ENCODE measurements at places on chromosomes 2 and 18.

DNA sequence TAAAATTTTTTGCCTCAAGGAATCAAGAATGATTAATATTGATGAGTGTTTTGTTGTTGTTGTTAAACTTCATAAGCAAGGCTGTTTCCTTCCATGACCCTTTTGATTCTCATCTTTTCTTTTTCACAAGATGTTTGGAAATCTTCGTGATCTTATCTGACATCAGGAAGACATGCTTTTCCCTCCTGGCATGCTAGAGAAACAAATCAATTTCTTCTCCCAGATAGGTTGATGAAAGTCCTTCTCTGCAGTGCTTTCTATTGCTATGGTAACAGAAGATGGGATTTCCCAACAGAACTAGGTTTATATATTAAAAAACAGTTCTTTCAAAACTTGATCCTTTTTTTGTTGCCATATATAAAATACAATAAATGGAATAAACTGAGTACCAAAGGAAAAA is 85.2 kb downstream of the EML6 start:
- H3K4me3 ChIP-seq, result no peak overlapping the region
- no peaks in the 10 kb centered on the region for H3K36me3 ChIP-seq
- H3K27ac ChIP-seq, result no peak overlapping the region
- no peaks in the 10 kb centered on the region for H3K4me1 ChIP-seq

DNA sequence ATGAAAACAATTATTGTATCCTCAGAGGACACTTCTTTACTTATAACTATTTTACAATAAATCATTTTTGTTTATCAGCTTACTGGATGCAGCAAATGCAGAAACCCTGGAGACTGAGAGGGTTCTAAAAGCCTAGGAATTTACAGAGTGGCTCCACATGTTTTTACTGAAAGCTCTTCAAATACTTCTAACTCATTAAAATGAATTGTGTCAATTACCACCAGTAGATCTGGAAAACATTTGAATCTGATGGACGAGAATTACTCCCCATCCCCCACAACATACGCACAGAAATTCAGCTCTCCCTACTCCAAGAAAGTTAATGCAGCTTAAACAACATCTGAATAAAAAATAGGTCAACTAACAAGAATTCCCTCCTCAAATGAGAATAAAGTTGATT is 319.8 kb upstream of the FIGN start:
- no peak overlapping the region for H3K4me3 ChIP-seq
- H3K36me3 ChIP-seq, result no peaks in the 10 kb centered on the region
- H3K27me3 ChIP-seq, result no peaks in the 10 kb centered on the region
- H3K4me1 ChIP-seq, result no peaks in the 10 kb centered on the region
- DNase-seq, result no peak

DNA sequence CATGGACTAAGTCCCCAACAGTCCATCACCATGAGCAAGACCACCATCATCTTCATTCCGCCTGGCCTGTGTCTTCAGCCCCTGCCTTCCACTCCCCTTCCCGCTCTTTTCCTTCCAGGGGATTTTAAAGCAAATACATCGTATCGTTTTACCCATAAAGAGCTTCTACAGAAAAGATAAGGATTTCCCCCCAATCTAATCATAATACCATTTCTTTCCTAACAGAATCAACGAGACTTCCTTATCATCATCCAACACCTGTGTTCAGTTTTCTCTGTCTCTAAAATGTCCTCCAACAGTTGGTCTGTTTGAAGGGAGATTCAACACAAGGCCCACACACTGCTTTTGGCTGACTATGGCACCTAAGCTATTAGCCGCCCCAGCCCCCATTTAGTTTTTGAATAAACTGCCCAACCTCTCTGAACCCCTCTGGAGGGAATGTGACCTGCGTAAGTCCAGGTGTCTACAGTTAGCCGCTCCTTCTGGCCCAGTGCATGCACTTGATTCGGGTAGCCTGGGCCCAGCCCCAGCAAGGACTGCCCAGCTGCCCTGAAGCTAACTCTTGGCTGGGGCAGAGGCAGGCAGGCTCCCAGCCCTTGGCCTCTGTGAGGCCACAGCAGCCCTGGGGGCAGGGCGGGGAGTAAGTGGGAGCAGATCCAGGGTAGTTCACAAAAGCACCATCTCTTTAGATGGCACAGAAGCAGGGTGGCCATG is 25.3 kb upstream of the SEMA4C start:
- no peak for DNase-seq
- no peak overlapping the region for H3K27ac ChIP-seq
- H3K4me1 ChIP-seq, result peaks cover 26% of the 10 kb centered on the region
- no peak overlapping the region for H3K4me3 ChIP-seq
- no peaks in the 10 kb centered on the region for H3K27me3 ChIP-seq

GRCh38 chr2:32360416-32360815 is 3.6 kb downstream of the BIRC6 start:
- no peak overlapping the region for H3K27ac ChIP-seq
- H3K4me3 ChIP-seq, result no peak overlapping the region
- H3K36me3 ChIP-seq, result no peaks in the 10 kb centered on the region
- no peaks in the 10 kb centered on the region for H3K27me3 ChIP-seq
- peaks cover 39% of the 10 kb centered on the region for H3K4me1 ChIP-seq

GRCh38 chr2:128628206-128628605 is 309.5 kb upstream of the HS6ST1 start:
- no peak overlapping the region for H3K27ac ChIP-seq
- no peaks in the 10 kb centered on the region for H3K27me3 ChIP-seq
- no peaks in the 10 kb centered on the region for H3K36me3 ChIP-seq
- peaks cover 14% of the 10 kb centered on the region for H3K4me1 ChIP-seq
- no peak overlapping the region for H3K4me3 ChIP-seq

DNA sequence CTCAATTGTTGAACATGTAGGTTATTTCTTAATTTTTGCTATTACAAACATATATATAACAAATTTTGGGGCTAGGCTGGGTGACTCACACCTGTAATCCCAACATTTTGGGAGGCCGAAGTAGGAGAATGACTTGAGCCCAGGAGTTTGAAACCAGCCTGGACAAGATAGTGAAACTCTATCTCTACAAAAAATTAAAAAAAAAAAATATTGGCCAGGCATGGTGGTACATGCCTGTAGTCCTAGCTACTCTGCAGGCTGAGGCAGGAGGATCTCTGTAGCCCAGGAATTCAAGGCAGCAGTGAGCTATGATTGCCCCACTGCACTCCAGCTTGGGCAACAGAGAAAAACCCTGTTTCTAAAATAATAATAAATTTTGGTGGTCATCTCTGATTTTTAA is 23.5 kb downstream of the SLC4A1AP start:
- H3K4me3 ChIP-seq, result no peak overlapping the region
- no peak overlapping the region for H3K27ac ChIP-seq
- H3K27me3 ChIP-seq, result no peaks in the 10 kb centered on the region
- H3K36me3 ChIP-seq, result peaks cover 66% of the 10 kb centered on the region

DNA sequence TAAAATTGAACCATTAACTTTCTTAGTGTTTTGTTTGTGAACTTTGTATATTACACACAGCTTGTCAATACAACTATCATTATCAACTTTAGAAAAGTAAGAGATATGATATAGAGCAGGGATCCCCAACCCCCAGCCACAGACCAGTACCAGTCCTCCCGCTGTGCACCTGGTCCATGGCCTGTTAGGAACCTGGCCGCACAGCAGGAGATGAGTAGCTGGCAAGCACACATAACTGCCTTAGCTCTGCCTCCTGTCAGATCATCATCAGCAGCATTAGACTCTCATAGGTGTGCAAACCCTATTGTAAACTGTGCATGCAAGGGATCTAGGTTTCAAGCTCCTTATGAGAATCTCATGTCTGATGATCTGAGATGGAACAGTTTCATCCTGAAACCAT is 491.0 kb upstream of the NXPH2 start:
- no peak overlapping the region for H3K4me3 ChIP-seq
- no peaks in the 10 kb centered on the region for H3K4me1 ChIP-seq
- H3K27ac ChIP-seq, result no peak overlapping the region
- H3K27me3 ChIP-seq, result no peaks in the 10 kb centered on the region

DNA sequence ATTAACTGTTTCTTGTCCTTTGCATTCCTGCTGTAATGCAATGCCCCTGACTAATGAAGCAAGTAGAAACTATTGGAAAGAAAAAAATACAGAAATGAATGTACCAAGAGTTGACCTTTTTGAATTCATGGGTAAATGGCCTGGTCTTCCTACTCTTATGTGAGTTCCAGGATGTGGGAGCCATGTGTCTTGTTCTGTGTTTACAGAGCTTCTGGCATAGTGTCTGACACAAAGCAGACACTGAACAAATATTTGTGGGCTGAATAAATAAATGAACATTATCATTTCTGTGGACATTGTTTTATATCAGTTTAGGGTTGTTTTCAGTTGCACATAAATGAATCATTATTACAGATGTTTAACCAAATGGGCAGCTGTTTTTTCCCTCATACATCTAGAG is 155.5 kb downstream of the CD8B2 start:
- DNase-seq, result no peak
- H3K4me1 ChIP-seq, result no peaks in the 10 kb centered on the region
- H3K4me3 ChIP-seq, result no peak overlapping the region
- no peak overlapping the region for H3K27ac ChIP-seq
- H3K27me3 ChIP-seq, result no peaks in the 10 kb centered on the region
- no peaks in the 10 kb centered on the region for H3K36me3 ChIP-seq

GRCh38 chr18:45845410-45845809 is 19.9 kb downstream of the SIGLEC15 start:
- no peak for DNase-seq
- H3K4me3 ChIP-seq, result no peak overlapping the region

DNA sequence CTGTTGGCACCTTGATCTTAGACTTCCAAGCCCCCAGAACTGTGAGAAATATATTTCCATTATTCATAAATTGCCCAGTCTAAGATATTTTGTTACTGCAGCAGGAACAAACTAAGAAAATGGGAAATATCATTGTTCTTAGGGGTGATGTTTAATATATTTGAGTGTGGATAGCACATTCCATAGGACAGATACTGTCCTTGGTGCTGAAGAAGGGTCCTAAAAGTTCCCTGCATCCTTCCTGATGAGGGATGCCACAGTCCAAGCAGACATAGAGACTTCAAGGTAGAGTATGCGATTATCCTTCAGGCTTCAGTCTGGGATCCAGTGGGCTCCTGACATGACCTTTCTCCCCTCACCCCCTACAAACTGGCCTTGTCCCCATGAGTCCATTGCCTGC is 689.0 kb downstream of the TDRD15 start:
- H3K36me3 ChIP-seq, result no peaks in the 10 kb centered on the region
- DNase-seq, result no peak
- no peaks in the 10 kb centered on the region for H3K4me1 ChIP-seq
- no peak overlapping the region for H3K27ac ChIP-seq
- H3K27me3 ChIP-seq, result no peaks in the 10 kb centered on the region
- H3K4me3 ChIP-seq, result no peak overlapping the region

GRCh38 chr2:200383380-200384110 is 77.1 kb downstream of the SPATS2L start:
- H3K36me3 ChIP-seq, result no peaks in the 10 kb centered on the region
- peak overlapping the region; percentile 36 for H3K27ac ChIP-seq
- no peaks in the 10 kb centered on the region for H3K27me3 ChIP-seq

DNA sequence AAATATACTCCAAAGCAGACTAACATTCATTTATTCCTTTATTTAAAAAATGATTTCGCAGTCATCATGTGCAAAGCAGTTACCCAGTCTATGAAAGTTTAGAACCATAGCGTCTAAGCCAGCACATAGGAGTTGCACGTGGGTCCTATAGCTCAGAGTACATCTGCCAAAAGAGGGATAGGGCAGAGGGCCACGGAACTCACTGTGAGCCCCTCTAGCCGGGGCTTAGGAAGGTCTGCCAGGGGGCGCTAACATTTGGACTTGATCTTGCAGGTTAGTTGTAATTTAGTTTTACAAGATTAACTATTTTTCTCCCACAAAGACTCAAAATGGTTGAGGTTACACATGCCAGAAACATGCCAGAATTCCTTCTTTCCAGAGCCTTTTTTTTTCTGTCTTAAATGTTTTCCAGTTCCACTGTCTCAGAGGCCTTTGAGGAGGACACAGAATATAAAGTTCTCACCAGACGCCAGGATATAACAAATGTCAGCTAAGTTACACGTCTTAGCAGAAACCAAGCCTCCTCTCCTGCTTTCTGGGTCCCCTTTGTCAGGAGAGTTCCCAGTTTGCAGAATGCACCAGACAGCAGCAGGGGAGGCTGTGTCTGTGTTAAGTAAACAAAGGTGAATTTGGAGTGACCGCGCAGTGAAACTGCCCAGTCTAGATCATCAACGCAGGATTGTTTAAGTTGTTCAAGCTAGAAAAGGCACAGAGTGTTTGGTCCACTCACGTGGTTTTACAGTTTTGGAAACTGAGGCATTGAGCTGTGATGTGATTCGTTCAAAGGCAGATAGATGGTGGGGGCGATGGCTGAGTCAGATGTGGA is 292.0 kb downstream of the PRKCE start:
- H3K36me3 ChIP-seq, result no peaks in the 10 kb centered on the region
- DNase-seq, result no peak
- no peak overlapping the region for H3K27ac ChIP-seq
- H3K27me3 ChIP-seq, result no peaks in the 10 kb centered on the region
- H3K4me3 ChIP-seq, result no peak overlapping the region

- H3K27ac ChIP-seq, result no peak overlapping the region
- DNase-seq, result no peak
- H3K36me3 ChIP-seq, result no peaks in the 10 kb centered on the region
- H3K4me1 ChIP-seq, result no peaks in the 10 kb centered on the region
- H3K4me3 ChIP-seq, result no peak overlapping the region
Measured at GRCh38 chr2:25082002-25082622, 40.2 kb downstream of the EFR3B start.

DNA sequence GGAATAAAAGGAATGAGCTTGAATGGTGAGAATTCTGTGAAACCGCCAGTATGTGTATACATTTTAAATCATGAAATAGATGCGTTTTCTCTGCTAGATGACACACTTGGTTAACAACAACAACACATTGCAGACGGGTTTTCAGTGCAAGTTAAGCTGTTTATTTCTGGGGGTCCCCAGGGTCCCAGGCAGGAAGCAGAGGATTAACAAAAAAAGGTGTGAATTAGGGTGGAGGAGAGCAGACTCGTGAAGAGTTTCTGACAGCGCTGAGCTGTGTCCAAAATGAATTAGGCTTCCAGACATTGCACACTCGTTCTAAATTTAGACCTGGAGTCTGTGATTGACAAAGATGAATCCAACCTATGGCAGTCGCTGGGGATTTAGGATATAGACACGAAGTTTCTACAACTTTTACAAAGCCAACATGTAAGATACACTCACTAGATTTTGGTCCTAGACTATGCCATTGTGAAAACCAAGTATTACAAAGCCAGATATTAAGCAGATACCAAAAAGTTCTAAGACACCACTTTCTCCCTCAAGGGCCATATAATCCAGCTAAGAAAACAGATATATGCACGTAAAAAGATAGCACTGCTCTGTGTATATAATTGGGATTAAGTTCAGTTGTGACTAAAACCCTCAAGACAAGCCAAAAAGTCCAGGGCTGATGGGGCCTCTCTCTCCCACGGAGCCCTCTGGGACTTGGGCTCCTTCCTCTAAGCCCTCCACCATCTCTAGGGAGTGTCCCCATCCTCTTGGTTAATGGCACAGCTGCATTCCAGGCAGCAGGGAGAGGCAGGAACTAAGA is 120.2 kb downstream of the ACAA2 start:
- no peak overlapping the region for H3K4me3 ChIP-seq
- no peaks in the 10 kb centered on the region for H3K27me3 ChIP-seq
- H3K36me3 ChIP-seq, result no peaks in the 10 kb centered on the region
- peaks cover 4% of the 10 kb centered on the region for H3K4me1 ChIP-seq

GRCh38 chr18:63138436-63139340 is 180.9 kb downstream of the BCL2 start:
- no peak overlapping the region for H3K27ac ChIP-seq
- peaks cover 14% of the 10 kb centered on the region for H3K4me1 ChIP-seq
- no peaks in the 10 kb centered on the region for H3K27me3 ChIP-seq
- no peak overlapping the region for H3K4me3 ChIP-seq
